ENCODE measurements at places on chromosomes 13 and 19.

GRCh38 chr13:105202354-105202753, 1333.1 kb downstream of the EFNB2 start:
- DNase-seq = peak; percentile 80

DNA sequence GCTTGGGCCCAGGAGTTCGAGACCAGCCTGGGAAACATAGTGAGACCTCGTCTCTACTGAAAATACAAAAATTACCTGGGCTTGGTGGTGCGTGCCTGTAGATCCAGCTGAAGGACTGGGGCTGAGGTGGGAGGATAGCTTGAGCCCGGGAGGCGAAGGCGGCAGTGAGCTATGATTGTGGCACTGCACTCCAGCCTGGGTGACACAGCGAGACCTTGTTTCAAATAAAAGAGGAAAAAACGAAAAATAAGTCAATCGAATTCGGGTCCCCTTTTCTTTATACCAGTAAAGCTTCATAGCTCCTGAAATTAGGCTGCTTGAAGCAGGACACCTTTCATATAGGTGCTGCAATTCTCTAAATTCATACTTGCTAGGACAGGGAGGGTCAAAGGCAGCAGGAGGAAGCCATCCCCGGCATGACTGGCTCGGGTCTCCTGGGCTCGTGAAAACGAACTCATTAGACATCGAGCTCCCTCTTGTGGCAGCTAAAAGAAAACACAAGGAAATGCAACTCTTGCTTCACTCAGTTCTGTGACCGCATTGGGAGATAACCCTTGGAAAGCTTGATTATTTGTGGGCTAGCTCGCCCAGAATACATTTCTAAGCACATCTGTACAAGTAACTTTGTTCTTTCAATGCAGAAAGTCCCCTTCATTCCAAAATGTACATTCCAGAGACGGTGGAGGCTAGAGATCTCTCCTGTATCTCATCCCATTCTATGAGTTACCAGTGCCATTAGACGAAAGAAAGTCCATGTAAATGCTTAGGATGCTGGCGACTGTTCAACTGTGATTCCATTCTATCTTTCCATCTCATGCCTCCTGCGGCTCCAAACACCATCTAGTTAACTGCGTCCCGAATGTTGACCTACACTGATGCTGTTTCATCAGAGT, 16.8 kb downstream of the FPR2 start:
- DNase-seq = peak; percentile 97

GRCh38 chr13:100438059-100438788, 150.4 kb downstream of the GGACT start:
- no peak for DNase-seq

- peak; percentile 38 for DNase-seq
Observed at GRCh38 chr13:94595001-94595949, 677 bp downstream of the TGDS start.

DNA sequence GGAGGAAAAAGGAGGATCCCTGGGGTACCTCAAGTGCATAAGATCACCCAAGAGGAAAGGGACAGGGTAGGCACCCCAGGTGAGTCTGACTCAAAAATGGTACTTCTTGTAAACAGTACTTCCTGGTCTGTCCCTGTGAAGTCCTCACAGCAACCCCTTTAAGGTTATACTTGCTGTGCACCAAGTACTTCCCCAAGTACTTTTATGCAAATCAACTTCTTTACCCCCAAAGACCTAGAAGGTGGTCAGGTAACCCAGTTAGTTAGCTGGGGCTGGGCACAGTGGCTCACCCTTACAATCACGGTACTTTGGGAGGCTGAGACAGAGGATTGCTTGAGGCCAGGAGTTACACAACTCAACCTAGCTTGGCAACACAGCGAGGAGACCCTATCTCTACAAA, 2.5 kb downstream of the CALR start:
- no peak for DNase-seq

- no peak for DNase-seq
Observed at GRCh38 chr13:89181041-89181440, 1509.9 kb downstream of the SLITRK5 start.

- DNase-seq = peak; percentile 95
Observed at GRCh38 chr13:46369506-46370277, 17.4 kb downstream of the RUBCNL start.

DNA sequence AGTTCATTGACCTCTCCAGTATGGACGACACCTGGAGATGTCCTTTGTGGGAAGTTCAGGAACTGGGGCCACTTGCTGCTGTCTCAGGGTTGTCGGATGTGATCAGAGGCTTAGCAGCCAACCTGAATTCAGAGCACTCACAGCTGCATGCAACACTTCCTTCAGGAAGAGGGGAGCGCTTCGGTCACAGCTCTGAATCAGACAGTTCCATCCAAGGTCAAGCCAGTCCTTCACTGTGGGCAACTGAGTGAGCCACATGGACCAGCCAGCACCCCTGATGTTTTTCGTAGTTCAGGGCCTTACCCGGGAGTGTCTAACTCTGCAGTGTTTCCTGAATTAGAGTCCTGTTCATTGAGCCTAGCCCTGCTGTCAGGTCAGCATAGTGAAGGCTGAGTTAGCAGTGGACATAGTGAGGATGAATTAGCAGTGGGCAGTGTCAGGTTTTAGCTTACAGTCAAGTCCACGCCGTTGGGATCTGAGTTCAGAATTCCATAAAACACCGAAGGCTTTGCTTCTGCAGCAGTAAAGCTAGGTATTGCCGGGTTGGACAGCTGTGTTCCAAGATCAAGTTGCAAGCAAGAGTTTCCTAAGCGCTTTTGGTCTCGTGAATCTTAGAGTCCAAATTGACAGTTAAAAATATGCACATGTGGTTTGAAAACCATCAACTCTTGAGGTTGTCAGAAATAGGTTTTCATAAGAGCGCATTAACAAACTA, 5.1 kb downstream of the ZNF555 start:
- DNase-seq = no peak

GRCh38 chr19:30663611-30664174, 291.5 kb downstream of the ZNF536 start:
- no peak for DNase-seq

- DNase-seq = peak; percentile 65
Observed at GRCh38 chr13:93700115-93700514, 473.5 kb downstream of the GPC6 start.

GRCh38 chr13:23684647-23685046, 114.4 kb downstream of the TNFRSF19 start:
- no peak for DNase-seq

GRCh38 chr13:47249266-47249665, 352.4 kb upstream of the HTR2A start:
- DNase-seq = no peak

DNA sequence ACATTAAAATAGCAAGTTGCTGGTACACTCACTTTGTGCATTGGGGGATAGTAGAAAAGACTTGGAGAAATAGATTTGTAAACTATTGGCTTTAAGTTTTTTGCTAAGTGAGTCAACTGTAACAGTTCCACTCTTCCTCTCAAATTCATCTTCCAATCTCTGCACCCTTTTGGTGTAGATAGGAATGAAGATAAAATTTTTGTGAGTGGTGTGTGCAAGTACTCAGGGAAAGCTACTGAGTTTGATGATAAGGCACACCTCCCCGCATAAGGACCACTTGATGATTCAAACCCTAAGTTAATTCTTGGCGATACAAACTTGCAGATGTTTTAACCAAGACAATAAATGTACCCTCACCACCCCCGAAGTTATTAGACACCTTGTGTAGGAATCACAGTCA, 168.3 kb upstream of the SLITRK1 start:
- DNase-seq = no peak

DNA sequence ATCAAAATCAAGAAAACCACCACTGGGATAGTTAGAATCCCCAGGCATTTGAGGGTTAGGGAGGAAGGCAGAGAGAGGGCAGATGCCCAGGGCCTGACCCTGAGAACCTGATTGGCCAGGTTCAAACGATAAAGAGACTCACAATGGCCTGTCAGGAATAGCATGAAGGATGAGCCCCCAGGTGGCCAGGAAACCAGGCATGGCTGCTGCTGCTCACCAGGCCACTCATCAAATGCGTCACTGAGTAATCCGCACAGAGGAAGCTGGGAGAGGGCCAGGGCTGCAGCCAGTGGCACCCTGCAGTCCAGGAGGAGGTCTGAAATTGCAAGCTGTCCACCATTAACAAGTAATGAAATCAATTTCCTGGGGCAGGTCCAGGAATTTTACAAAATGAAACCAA, 111.3 kb downstream of the KATNAL1 start:
- DNase-seq = peak; percentile 83

- DNase-seq = no peak
Observed at GRCh38 chr19:44772959-44773358, 4.7 kb upstream of the CBLC start.

DNA sequence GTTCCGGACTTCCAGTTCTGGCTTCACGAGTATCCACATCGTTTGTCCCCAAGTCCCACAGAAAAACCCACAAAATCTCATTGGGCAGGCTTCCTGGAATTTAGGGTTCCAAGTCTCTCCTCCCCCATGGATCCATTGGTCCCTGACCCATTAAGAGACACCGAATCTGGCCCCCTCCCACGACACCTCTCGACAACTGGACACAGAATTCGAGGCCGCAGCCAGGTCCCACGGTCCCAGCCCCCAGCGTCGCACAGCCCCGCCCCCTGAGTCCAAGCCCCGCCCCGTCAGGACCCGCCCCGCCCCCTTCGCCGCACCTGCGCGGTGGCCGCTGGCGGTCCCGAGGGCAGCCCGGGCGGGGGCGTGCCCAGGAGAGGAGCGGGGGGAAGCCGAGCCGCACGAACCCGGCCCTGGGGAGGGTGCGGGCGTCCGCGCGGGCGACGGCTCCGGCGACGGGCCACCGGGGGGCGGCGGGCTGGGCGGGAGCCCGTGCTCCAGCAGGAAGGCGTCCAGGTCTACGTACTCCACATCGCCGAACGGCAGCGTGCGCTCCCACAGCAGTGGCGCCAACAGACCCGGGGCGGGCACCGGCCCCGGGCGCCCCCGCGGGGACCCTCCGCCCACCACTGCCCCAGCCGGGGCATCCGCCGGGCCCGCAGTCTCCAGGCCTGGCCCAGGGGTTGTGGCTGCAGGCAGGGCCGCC, 1.8 kb downstream of the DBP start:
- DNase-seq = no peak

GRCh38 chr19:11984986-11985385, 20.1 kb downstream of the ZNF763 start:
- DNase-seq = no peak

DNA sequence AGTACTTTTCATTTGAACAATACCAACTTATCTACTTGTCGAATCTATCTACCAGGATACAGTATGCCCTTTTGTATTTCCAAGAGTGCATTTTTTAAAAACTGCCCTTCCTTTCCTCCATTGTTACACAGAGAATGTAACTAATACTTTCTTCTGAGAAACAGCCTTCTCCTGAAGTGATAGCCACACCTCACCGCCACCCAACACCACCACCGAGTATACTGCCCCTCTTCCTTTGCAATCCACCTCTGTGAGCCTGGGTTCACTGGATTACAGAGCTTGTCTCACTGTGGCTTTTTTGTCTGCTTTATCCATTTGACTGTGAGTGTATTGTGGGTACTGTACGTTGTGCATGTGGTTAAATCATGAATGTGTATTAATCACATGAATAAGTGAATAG, 305.4 kb downstream of the KLF12 start:
- DNase-seq = no peak

GRCh38 chr19:28489776-28490175, 723.2 kb downstream of the UQCRFS1 start:
- no peak for DNase-seq

DNA sequence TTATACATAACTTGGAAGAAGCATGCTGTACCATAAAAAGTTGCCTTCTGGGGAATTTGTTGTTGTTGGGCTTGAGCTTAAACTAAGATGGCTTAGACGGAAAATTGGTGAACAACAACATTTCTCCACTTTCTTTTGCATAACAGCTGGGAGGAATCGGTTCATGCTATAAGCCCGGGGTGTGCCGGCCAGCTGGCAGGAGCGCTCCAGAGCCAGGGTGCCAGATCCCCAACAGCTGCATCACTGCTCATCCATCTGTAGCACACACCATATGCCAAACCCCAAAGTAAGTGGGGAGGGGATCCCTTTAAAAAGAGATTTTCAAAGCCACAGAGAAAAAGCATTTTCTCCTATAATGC, 419.5 kb upstream of the ARGLU1 start:
- no peak for DNase-seq

GRCh38 chr19:27679399-27679798, 1533.6 kb downstream of the UQCRFS1 start:
- no peak for DNase-seq

- DNase-seq = peak; percentile 2
Observed at GRCh38 chr19:55005684-55006488, 32.2 kb downstream of the GP6 start.

DNA sequence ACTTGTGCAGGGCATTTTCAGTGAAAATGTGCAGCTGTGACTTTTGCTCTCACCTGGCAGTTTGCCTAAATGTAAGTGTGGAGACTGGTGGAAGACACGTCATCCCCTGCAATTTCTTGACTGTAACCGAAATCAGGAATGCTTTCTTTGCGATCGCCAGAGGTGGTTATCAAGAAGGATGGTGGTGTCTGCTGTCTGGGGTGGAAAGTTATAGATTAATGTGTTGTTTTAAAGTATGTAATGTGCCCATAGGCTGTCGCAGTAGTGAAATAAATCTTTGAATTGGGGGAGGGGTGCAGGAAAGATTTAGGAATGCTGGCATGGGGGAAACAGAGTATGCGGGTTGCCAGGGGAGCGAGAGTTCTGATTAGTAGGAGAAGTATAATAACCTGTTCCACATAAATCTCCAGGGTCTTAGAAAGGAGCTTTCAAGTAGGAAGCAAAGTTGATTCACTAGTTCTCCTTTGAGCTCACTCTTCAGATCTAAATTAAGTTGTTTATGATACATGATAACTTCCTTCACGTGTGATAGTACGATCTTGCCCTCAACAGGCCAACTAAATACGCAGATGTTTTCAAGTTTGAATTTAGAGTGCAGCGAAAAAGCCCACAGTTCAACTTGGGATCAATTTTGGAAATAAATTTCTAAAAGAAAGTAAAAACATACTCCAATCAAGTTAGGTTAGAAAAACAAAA, 1520.0 kb upstream of the SLC10A2 start:
- peak; percentile 87 for DNase-seq

DNA sequence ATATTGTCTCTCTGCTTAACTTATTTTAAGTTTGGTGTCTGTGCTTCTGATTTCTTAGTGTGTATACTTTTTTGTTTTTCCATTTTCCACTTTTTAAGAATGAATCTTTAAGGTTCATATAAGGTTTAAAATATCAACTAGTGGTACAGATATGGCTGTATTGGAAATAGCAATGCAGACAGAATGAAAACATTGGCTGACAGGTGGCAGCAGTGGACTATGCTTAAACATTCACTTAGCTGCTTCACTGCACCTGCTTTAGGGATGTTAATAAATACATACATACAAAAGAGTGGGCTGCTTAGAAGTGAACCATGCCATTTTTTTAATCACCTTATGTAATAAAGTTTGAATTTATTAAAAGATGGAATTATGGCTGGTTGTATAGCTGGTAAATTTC, 27.3 kb downstream of the TM9SF2 start:
- DNase-seq = peak; percentile 42
